Fibroblast of the aortic adventitia (primary cell): ENCODE measurements at places on chromosomes 7 and 10. TPM values are rescaled to one million over a fixed set of nuclear protein-coding genes. Genes with fewer than 3 reads are reported as not detected.

Gene SYT15B
- 0.16 TPM in 1 of 2 replicates, not detected in the other for total RNA-seq

GRCh38 chr10:35637462-35637861 is 4.6 kb downstream of the FZD8 start:
- DNase-seq, result peak; percentile 61

Gene NRG3
- total RNA-seq, result not detected in 2 replicates

DNA sequence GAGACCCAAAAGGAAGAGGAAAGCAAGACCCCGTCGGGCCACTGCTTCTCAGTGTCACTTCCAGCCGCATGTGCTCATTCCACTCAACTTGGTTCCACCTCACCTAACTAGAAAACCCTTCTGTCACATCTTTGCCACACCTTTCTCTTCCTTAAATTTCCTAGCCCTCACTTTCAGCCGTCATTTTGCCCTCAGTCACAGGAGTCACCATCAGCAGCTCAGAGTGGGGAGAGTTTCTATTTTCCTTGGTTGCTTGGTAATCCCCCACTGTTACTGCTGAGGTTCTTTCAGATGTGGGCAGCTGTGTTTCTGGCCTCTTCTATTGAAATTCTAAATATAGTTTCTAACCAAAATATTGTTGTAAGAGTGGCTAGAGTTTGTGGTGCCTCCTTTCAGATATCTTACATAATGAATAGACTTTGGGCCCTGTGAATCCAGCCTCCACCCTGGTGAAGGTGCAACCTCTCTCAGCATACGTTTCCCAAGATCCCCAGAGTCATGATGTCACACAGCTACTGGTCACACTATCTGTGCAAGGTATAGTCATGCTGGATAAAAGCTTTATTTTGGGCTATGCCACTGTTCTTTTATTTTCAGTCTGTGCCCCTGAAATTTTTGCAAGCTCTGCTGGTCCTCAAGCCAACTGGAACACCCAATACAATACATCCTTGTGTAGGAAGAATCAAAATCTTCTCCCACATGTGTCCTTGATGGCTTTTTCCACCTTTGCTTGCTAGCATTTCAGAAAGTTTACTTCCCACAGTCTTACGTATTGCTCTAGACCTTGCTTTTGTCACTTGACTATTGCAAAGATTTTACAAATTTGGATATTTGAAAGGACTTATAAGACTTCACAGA is 9.2 kb downstream of the AGBL3 start:
- no peak for DNase-seq

DNA sequence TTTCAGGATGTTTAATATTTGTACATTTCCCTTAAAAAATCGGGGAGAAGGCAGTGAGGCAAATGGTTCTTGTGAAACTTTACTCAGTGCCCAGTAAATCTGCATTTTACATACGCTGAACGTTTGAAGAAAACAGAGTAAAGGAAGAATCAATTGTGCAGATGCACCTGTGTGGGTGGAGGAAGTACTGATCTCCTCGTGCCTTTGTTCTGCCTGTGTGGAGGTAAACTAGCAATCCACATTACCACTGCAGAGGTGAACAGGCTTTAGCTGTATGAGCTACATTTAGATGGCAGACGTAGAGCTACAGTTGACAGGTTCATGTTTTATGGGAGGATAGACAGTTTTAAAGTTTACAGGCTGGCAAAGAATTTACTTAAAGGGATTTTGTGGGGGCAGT is 62.7 kb upstream of the VIPR2 start:
- no peak for DNase-seq

Gene DYDC2
- total RNA-seq, result not detected in 2 replicates

DNA sequence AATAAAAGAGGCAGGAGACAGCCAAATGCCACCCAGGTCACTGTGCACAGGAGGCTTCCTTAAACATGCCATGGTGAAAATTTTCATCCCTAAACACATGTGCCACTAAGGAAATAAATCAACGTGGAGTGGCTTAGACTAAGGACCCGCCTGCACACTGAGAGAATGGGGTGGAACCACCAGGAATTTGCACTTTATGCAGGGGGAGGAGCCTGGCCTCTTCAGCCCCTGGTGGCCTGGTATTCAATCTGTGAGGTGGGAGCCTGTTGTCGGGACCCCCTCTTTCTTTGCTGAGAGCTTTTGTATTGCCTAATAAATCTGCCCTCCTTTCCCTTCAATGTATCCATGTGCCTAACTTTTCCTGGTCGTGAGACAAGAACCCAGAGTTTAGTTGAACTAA is 204.6 kb upstream of the NRP1 start:
- no peak for DNase-seq

Gene NPSR1
- not detected in 2 replicates for total RNA-seq

DNA sequence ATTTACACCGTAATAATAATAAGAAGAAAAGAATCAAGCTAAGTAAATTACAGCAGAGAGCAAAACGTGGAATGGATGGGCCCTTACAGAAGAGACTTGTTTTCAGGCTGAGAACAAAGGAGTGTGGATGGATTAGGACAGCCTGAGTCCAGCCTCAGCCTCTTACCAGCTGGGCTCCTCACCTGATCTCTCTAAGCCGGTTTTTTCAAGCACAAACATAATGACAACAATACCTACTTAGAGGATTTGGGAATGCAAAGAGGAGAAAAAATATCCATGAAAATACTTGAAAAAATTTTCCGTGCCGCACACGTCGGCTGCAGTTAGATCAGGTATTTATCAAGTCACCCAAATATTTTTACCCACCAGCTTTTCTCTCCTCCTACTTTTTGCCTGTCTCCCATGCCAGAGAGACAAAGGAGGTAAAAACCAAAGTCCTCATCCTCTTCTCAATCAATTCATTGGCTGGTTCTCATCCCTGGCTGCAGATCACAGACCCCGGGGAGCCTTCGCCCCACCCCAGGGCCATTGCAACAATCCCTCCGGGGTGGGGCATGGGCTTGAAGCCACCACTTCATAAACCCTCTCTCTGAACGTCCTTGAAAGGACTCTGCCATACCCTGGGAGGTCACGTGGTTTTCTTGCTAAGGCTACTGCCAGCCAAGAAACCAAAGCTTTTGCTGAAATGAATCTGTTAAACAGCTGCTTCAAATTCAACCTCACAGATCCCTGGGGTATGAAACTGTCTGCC is 29.7 kb upstream of the GTF2I start:
- DNase-seq, result peak; percentile 75

Gene SEPTIN14
- not detected in 2 replicates for total RNA-seq

DNA sequence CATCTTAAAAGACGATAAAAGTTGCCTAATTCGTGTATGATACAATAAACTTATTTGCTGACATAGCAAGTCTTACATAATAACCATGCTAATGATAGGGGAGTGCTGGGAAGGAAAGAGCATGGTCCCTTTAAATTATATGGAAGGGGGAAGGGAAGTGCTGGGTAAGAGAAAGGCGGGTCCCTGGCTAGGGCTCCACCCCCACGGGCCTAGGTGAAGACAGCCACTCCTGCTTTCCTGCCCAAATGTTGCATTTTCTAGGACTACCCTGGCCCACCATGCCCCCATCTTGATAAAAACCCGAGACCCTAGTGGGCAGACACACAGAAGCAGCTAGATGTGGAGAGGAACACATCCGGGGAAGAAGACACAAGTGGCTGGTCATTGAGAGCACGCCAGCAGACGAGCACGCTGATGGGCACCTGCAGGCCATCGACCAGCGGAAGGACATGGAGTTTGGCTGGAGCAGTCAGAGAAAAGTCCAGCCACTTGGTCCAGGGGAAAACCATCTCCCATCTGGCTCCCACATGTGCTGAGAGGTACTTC is 328.7 kb downstream of the ARL4A start:
- DNase-seq, result no peak

Gene ADCYAP1R1
- not detected in 2 replicates for total RNA-seq

DNA sequence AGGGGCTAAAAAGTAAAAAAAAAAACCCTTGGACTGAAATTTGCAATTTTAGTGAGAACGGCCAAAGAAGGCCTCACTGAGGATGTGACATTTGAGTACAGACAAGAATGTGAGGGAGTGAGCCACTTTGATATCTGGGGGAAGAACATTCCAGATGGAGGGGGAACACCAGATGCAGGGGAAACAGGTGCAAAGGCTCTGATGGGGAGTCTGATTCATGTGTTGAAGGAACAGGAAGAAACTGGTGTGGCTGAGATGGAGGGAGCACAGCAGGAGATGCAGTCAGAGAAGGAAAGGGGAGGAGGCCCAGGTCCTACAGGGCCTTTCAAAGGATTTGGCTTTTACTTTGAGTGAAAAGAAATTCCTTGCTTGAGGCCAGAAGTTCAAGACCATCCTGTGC is 615.7 kb upstream of the NRP1 start:
- DNase-seq, result no peak

Gene SLC35B4
- 7.8 and 18.4 TPM in 2 replicates for total RNA-seq

GRCh38 chr10:100509241-100509840 is 10.3 kb downstream of the SEC31B start:
- DNase-seq, result no peak

DNA sequence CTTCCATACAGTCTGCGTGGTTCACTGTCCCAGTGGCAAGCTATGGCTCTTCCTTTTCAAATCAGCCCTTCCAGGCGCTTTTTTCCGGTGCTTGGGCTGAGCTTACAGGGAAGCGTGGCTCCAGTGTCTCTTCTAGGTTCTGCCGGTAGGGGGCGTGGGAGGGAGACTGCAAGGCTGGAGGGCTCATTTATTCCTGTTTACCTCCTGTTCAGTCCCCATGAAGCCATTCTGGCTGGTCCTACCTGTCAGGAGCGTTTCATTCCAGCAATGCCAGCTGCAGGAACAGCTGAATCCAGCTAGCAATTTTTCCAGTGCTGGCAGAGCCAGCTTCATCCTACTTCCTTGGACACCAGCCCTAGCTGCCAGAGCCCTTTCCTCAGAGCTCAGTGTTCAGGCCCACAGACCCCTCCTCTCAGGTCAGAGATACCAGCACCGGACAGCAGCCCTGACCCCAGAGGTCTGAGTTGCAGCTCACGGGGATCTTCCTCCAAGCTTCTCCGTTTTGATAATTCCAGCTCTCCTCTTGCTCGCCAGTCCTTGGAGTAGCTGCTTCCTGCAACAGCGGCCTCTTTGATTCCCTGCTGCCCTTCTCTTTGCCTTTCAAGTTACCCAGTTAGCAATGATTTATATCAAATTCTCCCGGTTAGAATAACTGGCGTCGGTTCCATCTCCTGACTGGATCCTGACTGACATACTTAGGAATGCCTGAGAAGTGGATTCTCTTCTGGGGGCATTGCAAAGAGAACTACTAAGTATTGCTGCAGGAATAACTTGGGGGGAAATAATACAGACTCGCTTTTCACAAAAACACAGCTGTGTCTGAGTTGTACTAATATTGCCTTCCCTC is 129.8 kb downstream of the FRMD4A start:
- no peak for DNase-seq

GRCh38 chr7:100400656-100401055 is 27.4 kb downstream of the PILRA start:
- no peak for DNase-seq

Gene TMEM229A
- total RNA-seq, result 3.8 TPM in 1 of 2 replicates, not detected in the other

Gene ACSM6
- total RNA-seq, result not detected in 2 replicates

Gene DYNC1I1
- total RNA-seq, result 0.54 and 9.9 TPM in 2 replicates

GRCh38 chr7:112283382-112283910 is 77.0 kb downstream of the ZNF277 start:
- no peak for DNase-seq

Gene HOXA4
- total RNA-seq, result 0.57 and 0.99 TPM in 2 replicates

Gene ASZ1
- not detected in 2 replicates for total RNA-seq

DNA sequence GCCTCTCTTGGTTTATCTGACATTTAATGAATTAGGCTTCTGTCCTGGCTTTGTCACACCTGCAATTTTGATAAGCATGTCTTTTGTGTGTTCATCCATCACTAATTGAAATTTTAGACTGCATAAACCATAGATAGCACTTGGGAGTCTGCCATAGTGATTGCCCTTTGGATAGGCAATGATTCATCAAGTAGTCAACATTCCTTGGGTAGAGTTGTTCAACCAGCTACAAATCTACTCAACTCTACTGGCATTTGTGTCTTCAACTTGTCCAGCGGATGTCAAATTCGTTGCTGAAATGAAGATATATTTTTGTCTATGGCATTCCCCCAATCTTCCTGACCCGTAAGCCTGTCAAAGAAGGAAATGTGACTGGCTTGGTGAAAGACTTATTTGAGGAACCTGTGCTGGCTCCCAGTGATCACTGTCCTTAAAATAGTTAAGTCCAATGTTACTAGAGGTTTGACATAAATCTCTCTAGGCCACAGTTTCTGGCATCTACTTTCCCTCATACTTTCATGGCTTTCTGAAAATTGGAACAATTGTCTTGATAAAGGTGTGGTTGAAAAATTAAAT is 33.7 kb upstream of the CREB5 start:
- DNase-seq, result no peak

GRCh38 chr10:70007116-70007820 is 45.4 kb upstream of the MACROH2A2 start:
- peak; percentile 62 for DNase-seq

Gene DPP6
- total RNA-seq, result not detected in 2 replicates

GRCh38 chr7:128076796-128077271 is 45.6 kb upstream of the LRRC4 start:
- peak; percentile 30 for DNase-seq

Gene BMPER
- total RNA-seq, result 45.4 and 157 TPM in 2 replicates

GRCh38 chr7:46174196-46174580 is 253.1 kb upstream of the IGFBP3 start:
- no peak for DNase-seq

Gene PHYHIPL
- not detected in 2 replicates for total RNA-seq

- DNase-seq, result no peak
These were observed 596.0 kb downstream of the XPNPEP1 start for GRCh38 chr10:109327266-109327665.

- no peak for DNase-seq
These were observed 182.5 kb upstream of the COL1A2 start for GRCh38 chr7:94212160-94212559.

DNA sequence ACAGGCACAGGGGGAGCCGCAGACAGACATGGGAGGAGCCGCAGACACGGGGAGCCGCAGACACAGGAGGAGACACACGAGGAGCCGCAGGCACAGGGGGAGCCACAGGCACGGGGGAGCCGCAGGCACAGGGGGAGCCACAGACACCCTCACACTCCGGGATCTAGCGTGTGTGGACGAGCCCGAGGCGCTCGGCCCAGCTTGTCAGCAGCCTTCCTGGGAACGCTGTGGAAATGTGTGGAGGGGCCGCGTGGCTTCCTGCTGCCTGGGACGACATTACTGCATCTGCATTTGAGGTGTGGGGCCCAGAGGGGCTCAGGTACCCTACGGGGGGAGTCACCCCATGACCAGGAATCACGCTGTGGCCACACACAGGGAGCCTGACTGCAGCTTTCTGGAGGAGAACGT is 313.2 kb downstream of the PTPRN2 start:
- no peak for DNase-seq
